Kidney (tissue), 22 donors: ENCODE measurements at places on chromosomes 16 and 17. TPM values are rescaled to one million over a fixed set of nuclear protein-coding genes. Genes with fewer than 3 reads are reported as not detected.

The ZDHHC1 gene
- 23.6 TPM for total RNA-seq

The CES5A gene
- total RNA-seq = not detected

The AATK gene
- 4.2 TPM for total RNA-seq

The CCDC144A gene
- total RNA-seq = 7.6 TPM

The KRT24 gene
- total RNA-seq = 0.31 TPM

The CCL7 gene
- total RNA-seq = not detected

The TNRC6A gene
- 61.9 TPM for total RNA-seq

The CANT1 gene
- total RNA-seq = 56.6 TPM

The PHOSPHO1 gene
- 0.22 TPM for total RNA-seq

The MGRN1 gene
- total RNA-seq = 90.8 TPM

The FOXF1 gene
- total RNA-seq = 0.57 TPM

The GCGR gene
- 9.3 TPM for total RNA-seq

The SDR42E1 gene
- total RNA-seq = 15.0 TPM

The CCL3 gene
- 4.2 TPM for total RNA-seq

The HES7 gene
- 0.25 TPM for total RNA-seq

The CD300A gene
- 8.2 TPM for total RNA-seq

The OTOA gene
- total RNA-seq = 0.13 TPM

The CTCF gene
- total RNA-seq = 42.6 TPM

The MYH1 gene
- total RNA-seq = not detected

The TBC1D3B gene
- 7.7 TPM for total RNA-seq

The SEZ6 gene
- total RNA-seq = not detected

The BAIAP3 gene
- total RNA-seq = 8.0 TPM

The WDR59 gene
- total RNA-seq = 60.0 TPM
